CD4-positive, alpha-beta T cell treated with Interleukin-21 for 1 hour (primary cell): ENCODE measurements at places on chromosomes 16 and 17.
A peak's percentile ranks its signal among the peaks of the same experiment; 100 is the strongest.

DNA sequence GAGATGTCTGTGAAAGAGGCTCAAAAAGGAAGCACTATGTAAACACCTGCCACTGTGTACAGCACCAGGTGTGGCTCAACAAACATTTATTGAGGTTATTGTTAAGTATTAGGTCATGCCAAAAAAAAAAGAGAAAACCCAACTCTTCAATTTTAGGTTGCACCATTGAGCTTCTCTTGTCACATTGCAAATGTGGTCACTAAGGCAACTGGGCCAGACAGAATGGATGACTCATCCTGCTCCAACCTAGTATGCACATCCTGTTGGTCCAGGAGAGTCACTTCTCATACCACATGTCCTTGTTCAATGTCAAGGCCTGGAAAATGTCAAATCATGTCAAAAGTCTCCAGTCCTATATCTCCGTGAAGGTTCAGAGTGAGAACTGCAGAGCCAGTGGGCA, 25.0 kb downstream of the HOXB1 start:
- peak; percentile 74 for DNase-seq

DNA sequence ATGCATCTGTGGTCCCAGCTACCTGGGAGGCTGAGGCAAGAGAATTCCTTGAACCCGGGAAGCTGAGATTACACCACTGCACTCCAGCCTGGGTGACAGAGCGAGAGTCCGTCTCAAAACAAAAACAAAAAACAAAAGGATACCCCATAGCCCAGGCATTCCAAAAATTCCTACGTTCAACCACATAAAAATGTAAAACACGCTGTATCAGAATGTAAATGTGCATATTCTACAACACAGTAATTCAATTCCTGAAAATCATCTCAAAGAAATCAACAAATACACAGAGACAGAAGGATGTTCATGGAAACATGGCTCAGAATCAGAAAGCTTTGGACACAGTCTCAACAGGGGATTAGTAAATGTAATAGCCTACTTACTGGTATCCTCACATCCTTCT, 33.0 kb downstream of the COG7 start:
- no peak for DNase-seq

DNA sequence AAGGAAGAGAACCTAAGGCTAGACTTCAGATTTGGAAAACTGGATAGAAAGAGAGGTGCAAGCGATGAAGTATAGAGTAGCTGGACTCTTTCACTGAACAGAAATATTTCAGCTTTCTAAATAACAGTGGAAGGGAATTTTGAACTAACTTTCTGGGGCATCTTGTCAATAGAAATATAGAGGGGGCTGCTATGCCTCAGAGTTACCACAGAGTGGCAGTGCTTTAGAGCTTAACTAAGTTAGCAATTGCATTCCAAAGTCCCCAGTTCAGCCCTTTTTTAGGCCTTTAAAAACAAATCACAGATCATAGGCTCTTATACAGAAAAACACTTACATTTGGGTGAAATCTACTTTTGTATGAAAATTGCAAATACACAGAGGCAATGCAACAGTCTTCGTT, 154.2 kb upstream of the CDH8 start:
- no peak for DNase-seq

DNA sequence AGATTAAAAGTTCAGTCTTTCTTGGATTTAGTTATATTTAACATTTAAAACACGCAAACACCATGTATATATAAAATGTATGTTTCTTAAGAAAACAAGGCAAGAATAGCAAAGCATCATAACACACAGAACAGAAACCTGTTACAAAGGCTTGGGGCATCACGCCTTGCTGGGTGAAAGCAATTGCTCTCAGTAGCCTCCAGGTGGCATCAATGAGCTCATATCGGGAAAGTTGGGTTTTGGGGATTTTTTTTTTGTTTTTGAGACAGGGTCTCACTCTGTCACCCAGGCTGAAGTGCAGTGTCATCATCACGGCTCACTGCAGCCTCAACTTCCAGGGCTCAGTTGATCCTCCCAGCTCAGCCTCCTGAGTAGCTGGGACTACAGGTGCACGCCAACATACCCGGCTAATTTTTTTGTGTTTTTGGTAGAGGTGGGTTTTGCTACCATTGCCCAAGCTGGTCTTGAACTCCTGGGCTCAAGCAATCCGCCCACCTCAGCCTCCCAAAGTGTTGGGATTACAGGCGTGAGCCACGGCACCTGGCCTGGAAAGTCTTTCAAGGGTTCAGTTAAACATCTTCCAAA, 56.9 kb downstream of the CYB5D2 start:
- peak; percentile 55 for DNase-seq

GRCh38 chr16:71882505-71883167, 1.3 kb downstream of the ZNF821 start:
- DNase-seq, result peak; percentile 92

GRCh38 chr16:10852286-10852685, 24.7 kb upstream of the CIITA start:
- no peak for DNase-seq

GRCh38 chr17:40071313-40072039, 8.7 kb downstream of the THRA start:
- DNase-seq, result no peak

DNA sequence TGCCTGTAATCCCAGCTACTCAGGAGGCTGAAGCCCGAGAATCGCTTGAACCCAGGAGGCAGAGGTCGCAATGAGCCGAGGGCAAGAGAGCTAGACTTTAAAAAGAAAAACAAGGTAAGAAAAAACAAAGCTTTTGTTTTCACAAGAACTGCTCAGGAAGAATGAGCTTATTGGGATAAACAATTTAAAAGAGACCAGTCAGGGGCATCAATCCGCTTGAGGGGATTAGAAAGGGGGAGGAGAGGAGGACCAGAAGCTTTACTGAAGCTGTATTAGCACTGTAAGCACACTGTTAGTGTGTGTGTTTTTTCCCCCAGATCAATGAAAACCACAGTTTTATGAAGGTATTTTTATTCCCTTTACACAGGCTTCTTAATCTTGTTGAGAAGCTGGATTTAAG, 8.8 kb downstream of the TMEM170A start:
- DNase-seq, result no peak
